Cortex of kidney (tissue), 1 donor: ENCODE measurements at places on chromosomes 3 and 15.

GRCh38 chr3:120908030-120908794, at the start of gene STXBP5L:
Gene STXBP5L (plus strand): TSS chr3:120908205. CDS start chr3:120909579, 1,374 bp downstream.
- DNase-seq, result no peak

DNA sequence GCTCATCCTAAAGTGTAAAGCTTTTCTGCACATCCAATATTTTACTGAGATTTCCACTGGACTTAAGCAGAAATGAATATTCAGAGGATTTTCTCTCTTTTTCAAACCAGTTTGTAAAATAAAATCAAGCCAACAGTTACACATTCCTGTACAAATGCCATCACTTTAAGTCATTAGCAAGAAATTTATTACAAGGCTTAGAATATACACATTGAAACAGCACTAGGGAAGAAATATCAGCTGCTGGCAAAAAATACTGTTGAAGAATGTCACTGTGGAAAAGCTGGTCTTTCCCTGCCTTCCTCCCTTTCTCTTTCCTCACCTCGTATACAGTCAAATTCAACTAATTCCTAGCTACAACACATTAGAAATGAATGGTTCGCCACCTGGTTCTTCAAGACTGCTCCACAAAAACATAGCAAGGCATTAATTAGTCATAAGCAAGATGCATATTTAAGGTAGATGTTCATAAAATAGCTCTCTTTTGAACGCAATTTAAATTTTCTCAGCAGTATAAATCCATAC, 21.3 kb downstream of the PLOD2 start:
- DNase-seq, result no peak

DNA sequence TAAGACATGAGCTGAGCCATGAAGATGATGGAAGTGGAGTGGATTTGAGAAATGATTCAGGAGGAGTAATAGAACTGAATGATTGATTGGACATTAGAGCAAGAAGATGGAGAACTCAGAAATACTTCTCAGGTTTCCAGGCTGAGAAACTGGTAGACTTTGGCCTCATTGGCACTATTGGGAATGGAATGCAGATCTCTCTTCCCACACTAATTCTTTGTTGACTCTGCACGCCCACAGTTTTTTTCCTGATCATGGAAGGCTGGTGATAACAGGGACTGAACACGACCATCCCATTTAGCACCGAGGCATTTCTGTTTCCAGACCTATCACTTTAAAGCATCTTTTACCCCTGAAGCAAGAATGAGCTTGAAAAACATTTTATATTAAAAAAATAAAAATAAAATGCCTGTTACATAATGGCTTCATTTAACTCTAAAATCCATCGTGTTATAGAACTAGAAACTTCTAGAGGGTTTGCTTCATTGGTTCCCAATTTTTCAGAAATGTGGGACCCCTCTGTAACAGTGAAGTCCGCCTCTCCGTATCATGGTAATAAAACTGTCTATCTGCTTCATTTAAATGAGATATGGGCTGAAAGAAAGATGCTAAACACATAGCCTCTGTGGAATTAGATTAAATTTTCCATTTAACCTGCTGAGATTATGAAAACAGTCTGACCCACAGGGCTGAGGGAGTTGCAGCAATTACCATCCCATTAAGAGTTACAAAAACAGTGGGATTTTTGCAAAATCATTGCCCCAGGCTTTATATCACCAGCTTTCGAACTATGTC, 562.0 kb upstream of the CFAP20DC start:
- no peak for DNase-seq

DNA sequence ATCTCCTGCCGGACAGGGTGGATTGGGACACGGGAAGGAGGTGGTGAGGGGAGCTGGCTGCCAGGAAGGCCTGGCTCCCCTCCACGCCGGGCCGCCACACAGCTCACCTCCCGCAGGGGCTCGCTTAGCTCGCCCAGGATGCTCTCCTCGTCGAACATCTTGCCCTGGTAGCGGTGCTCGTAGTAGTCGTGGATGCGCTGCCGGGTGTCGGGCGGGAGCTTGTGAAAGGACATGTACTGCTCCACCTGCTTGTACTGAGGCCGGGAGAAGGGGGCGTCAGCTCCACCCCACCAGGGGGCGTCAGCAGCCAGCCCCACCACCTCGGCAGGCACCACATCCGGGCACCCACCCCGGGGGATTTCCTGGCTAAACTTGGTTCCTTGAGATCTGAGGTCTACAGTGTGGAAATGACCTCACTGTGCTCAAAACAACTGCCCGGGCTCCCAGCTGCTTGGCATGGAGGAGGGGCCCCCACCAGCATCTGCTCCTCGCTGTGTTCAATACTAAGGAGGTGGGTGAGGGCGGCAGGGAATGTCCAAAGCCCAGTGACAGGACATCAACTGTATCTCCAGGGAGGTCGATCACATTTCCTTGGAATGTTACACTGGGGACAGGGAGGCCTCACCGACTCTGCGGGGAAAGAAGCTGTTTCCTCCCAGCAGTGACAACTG, 43.4 kb downstream of the HCN4 start:
- DNase-seq, result no peak

GRCh38 chr15:83039206-83039605, 27.8 kb upstream of the C15orf40 start:
- DNase-seq, result no peak

- no peak for DNase-seq
These were observed 23.5 kb upstream of the ATP2C1 start for GRCh38 chr3:130870423-130870822.

- no peak for DNase-seq
These were observed 30.9 kb downstream of the C3orf18 start for GRCh38 chr3:50536471-50537180.

- DNase-seq, result no peak
These were observed 7.1 kb downstream of the ATP2C1 start for GRCh38 chr3:130900959-130901358.

- no peak for DNase-seq
These were observed 88.3 kb upstream of the ACP3 start for GRCh38 chr3:132228923-132229322.

- DNase-seq, result no peak
These were observed 17.0 kb upstream of the AVEN start for GRCh38 chr15:34055868-34056595.
